Stimulated activated CD8-positive, alpha-beta memory T cell treated with anti-CD3 and anti-CD28 coated beads, Interleukin-4, amount 100 ng/mL, for 1 hour (primary cell): ENCODE measurements at places on chromosomes 13 and 19.

GRCh38 chr13:83876546-83876945 is 5.7 kb downstream of the SLITRK1 start:
- no peak for DNase-seq

- DNase-seq: no peak
Observed at GRCh38 chr13:94209117-94209516, 270.4 kb downstream of the DCT start.

GRCh38 chr19:33469171-33470039 is 52.2 kb downstream of the PEPD start:
- no peak for DNase-seq

DNA sequence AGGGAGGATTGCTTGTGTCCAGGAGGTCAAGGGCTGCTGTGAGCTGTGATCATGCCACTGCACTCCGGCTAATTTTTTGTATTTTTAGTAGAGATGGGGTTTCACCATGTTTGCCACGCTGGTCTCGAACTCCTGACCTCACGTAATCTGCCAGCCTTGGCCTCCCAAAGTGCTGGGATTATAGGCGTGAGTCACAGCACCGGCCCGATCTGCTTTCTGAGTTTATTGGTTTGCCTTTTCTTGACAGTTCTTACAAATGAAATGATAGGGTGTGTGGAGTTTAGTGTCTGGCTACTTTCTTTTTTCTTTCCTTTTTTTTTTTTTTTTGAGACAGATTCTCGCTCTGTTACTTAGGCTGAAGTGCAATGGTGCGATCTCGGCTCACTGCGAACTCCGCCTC is 848 bp downstream of the C19orf44 start:
- no peak for DNase-seq

GRCh38 chr13:98476538-98476966 is 100.4 kb downstream of the STK24 start:
- DNase-seq: peak; percentile 70

GRCh38 chr13:23828086-23828485 is 61.1 kb downstream of the MIPEP start:
- no peak for DNase-seq

DNA sequence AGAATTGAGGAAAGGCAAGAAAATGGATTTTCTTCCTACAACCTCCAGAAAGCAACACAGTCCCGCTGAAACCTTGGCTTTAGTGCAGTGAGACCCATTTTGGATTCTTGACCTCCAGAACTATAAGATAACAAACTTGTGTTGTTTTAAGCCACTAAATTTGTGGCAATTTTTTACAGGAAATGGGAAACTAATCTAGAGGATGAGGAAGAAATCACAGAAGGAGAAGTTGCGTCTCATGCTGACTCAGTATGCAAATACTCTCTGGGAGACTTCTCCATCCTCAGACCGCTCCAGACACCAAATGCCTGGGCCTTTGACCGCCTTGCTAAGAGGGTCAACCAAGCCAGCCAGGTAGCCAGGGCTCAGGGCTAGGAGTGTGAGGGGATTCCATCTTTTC is 13.1 kb upstream of the CEACAM16 start:
- no peak for DNase-seq

DNA sequence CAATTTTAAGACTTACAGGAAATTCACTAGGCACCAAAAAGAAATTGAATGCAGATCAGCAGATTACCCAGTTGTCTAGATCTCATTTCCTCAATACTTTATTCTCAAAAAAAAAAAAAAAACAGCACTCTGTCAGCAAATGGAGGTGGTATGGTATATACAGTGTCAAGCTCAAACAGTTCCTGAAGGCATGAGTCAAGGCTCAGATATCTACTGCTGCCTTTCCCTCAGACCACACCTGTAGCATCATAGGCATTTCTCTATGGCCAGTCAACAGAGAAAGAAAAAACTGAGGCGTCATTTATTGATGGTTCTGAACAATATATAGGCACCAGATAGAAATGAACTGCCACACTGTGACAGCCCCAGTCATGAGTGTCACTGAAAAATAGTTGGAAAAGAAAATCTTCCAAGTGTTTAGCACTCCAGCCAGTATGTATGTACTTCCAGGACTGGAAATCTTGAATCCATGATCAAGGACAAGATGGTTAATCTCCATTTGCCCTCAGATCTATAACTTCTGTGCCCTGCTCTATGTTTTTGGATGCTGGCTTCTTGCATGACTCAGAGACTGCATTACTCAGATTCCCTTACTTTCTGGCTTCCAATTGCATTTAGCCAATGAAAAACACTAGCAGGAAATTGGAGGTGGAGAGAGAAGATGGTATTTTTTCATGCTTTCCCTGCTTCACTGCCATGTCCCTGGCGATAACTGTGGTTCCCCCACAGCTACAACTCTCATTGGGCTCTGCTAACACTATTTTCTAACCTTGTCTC is 8.4 kb upstream of the COG3 start:
- no peak for DNase-seq

DNA sequence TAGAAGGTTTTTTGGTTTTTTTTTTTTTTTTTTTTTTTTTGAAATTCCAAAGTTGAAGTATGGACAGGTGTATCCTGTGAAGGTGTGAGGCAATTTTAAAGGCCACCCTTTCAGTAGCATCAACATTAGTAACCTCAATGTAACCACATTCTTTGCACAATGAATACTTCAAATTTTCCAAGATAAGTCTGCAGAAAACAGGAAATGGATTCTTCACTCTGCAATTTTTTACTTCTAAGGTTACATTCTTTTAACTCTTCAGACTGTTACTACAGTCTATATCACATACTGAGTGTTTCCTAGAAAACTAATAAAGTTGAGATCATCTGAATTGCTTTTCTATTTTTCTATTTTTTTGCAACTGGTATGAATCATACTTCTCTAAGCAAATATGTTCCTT is 569.0 kb upstream of the GPC6 start:
- no peak for DNase-seq

DNA sequence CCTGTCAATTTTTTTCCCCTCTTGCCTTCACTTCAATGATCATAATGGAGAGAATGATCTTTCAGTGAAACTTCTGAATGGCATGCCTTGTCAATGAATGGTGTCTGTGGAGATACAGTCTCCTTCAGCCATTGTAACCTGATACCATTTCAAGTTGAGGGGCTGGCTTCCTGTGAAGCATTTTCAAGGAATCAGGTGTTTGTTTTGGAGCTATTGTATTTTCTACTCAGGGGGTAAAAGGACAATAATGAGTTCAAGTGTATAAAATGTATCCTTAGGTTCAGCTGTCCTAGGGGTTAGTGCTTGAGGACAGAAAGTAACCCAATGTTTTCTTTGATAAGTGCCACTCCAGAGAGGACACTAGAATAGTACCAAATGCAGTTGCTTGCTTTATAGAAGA is 23.8 kb upstream of the CBY2 start:
- no peak for DNase-seq
